ENCODE measurements at places on chromosomes 7 and 10.

DNA sequence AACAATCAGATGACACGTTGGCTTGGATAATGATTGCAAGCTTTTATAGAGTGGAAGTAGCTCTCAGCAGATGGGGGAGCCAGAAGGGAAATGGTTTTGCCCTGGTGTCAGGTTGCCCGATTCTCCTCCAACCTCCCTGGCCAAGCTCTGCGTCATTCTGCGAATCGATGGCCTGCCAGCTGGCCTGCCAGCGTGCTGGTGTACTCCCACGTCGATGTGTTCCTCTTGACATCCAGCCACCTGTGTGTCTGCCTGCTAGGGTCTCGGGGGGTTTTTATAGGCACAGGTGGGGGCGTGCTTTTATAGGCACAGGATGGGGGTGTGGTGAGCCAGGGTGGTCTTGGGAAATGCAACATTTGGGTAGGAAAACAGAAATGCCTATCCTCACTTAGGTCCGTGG lies 4.6 kb downstream of the NET1 start:
- no peak for DNase-seq

GRCh38 chr10:78973901-78974616 lies 94.7 kb upstream of the ZMIZ1 start:
- DNase-seq: peak; percentile 53

DNA sequence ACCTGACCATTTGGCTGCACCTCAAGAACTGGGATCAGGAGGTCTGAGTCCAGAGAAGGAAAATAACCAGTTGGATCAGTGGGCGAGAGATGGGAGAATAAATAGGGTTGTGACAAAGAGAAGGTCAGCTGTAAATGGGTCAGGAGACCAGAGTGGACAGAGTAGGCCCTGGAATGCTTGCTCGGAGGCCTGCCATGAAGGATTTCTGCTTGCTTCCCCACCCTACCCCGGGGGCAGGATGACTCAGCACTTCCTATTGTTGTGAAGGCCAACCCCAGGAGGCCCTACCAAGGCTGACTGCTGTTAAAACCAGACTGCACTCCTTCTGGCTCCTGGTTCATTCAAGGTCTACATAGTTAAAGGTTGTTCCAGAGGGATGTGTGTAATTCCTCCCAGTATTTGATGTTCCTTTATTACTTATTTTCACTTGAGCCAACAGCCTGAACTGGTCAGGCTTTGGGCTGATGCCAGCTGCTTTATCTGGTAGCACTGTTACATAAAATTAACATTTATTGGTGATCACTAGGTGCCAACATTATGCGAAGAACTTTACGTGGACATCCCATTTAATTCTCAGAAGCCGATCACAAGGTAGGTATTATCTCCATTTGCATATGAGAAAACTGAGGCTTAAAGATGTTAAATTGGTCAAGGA lies 27.3 kb upstream of the IFRD1 start:
- peak; percentile 44 for DNase-seq

DNA sequence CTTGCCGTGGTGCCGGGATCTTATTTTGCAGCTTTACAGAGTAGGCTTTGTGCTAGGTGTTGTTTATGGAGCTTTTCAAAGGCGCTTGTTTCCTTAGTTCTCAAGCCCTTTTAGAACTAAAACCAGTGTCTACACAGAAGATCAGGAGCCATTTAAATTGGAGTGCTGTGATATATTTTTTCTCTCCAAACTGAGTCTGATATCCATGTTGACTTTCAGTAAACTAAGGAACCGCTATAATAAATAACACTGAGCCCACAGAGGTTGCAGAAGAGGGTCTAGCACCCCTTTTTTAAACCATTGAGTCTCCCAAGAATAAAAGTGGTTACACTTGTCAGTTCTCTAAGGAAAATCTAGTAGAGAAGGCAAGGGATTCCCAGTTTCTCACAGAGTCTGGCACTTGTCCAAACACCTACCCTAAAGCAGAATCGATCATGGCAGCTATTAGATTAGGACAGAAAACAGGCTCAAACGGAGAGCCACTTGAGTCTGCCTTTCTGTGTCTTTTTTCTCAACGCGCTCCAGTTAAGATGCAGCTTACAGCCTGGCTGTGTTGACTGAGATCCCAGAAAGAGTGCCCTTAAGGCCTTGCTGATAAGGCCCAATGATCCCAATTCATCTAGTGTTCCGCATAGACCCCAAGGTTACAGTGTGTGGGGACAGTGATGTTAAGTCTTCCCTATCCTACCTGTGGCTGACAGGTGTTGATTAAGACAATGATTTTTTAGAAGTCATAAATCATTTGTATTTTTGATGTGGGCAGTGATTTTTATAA lies 804 bp downstream of the TMEM106B start:
- DNase-seq: peak; percentile 15

GRCh38 chr10:84391326-84391725 lies 62.9 kb downstream of the CCSER2 start:
- no peak for DNase-seq

- DNase-seq: no peak
Observed at GRCh38 chr7:124422081-124422480, 343.5 kb downstream of the GPR37 start.

DNA sequence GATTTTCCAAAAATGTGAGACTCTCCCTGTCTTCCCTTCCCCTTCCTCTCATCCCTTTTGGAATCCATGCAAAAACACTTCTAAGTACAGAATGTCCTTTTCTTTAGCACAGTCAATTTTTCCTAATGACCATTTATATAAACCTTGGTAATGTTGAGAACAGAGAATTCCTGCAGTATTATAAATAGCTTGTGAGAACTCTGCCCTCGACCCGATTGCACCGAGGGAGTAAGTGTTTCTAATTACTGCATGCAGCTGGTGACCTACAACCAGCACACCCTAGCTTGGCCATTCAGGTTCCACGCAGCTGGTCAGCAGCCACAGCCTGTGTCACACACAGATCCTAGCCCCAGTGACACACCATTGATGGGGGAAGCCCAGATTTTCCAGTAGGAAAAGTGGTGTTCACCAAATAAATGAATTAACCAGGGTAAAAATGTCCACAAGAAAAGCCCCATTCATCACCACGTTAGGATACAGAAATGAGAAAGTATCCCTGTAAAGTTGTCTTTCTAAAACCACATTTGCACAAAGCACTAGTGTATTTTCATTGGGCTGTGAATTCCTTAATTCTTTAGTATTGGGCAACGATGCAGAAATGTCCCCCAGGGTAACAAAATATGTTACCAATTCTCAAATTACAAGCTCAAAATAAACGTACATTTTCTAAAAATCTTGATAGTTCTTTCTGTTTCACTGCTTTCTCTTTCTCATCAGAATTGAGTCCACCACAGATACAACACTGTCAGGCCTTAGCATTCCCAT lies 499.0 kb upstream of the KLF6 start:
- DNase-seq: no peak

DNA sequence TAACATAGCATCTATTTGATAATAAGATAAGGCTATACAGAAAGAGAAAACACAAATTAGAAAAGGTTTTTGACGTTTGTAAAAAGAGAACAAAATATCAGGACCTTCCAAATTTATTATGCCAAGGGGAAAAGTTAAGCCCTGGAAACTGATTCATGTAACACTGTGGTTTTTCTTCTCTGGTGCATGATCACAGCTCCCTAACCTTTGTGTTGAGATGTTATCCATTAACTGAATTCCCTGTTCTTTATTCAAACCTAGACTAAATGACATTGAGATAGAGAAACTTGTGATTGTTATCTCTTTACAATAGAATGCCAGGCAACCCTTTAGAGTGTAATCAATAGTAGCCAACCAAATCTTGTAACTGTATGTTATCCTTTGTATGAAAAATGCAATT lies 141.5 kb upstream of the NRG3 start:
- no peak for DNase-seq

DNA sequence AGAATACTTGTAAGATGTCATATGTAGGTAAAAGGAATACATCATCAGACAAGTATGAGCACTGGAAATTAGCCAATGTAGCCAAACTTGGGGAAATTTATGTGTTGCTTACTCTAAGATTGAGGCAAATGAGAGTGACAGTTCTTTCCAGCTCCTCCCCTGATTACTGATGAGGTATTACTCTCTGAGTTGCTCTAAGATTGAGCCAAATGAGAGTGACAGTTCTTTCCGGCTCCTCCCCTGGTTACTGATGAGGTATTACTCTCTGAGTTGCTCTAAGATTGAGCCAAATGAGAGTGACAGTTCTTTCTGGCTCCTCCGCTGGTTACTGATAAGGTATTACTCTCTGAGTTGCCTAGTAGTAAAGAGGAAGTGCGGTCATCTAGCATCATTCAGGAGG lies 435.8 kb downstream of the NRG3 start:
- DNase-seq: no peak

- DNase-seq: no peak
Observed at GRCh38 chr10:77905781-77906180, 20.8 kb downstream of the DLG5 start.

GRCh38 chr10:15625261-15625660 lies 94.5 kb downstream of the ITGA8 start:
- DNase-seq: no peak

DNA sequence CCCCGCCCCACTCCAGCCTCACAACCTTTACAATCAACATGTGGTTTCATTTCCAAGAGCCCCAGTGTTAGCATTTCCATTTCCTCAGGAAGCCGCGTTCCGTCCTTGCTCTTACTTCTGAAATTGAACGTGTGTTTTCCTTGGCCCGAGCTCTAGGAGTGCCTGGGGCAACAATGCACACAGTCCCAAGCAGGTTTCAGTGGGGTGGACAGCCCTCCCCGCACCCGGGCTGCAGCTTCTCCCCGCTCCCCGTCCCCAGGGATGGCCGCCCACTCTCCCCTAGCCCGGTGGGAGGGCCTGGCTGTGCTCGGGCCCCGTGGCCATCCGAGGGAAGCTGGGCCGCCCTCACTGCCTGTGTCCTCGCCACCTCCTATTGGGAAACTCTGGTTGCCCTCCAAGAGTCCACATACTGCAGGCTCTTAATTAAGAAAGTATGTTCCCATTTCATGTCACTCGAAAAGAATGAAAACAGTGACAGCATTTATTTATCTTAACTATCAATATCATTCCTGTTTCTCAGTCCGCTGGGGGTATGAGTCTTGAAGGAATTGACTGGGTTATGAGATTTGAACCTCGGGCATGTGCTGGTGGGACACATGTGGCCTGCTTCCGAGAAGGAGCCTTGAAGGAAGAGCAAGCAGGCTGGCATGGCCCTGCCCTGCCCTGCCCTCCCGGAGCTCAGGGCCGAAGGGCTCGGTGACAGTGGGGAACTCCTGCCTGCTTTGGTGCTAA lies 163.8 kb downstream of the GRK5 start:
- no peak for DNase-seq
